AG20443 (cell line): ENCODE measurements at places on chromosomes 12 and 14.
A peak's percentile ranks its signal among the peaks of the same experiment; 100 is the strongest.

GRCh38 chr14:89635615-89636014, 218.6 kb upstream of the FOXN3 start:
- no peak for DNase-seq

DNA sequence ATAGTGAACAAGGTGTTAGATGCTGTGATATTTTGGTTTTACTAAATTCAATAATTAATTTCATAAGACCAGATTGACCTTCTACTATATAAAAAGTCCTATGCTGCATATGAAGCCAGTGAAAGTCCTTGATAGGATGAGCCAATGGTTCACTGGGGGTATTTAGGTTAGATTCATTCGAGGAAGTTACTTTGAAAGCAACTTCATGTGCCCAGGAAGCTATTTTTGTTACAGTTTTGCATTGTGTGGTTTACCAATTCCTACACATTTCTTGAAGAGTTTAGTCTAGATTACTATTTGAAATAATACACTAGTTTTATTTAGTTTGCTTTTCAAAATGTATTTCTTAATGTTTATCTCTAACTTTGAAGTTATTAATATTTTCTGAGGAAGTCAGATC, 58.5 kb upstream of the RMST start:
- no peak for DNase-seq

DNA sequence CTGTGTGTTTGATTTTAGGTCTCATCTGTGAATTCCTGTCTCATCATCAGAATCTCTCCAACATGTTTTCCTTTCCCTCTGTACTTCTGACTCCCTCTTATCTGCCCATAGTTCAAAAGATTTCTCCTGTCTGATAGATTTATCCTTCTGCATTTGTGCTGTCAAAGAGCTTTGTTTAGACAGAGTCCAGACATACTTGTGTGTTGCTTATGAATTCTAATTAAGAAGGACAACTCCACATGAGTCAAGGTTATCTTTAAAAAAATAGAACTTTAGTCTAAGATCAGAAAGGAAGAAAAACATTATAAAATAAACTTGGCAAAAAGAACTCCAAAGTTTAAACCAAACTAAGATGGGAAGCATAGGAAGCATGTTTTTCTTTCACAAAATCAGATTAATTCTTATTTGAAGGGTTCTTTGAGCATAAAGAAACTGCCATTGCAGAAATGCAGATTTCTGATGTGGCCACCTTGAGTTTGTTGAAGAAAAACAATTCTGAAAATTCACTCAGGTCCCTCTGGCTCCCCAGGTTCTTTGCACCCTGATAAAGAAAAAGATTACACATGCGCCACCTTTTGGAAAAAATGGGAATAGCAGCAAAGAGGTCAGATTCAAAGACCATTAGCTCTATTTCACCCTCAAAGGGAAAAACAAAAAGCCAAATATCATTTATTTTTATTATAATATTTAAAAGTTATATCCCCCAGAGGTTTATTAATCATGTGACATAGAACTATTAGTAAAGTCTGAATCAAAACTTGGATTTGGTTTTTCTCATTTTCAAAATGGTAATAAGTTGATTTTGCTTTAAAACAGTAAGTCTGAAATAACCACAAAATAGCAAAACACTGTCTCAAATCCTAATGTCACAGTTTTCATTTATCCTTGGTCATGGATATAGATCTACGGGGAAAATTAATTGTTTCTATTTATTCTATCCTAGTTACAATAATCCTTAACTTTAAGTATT, 143.7 kb upstream of the DCN start:
- DNase-seq: peak; percentile 41

GRCh38 chr12:129325566-129325965, 472.3 kb downstream of the GLT1D1 start:
- DNase-seq: no peak

GRCh38 chr12:114780746-114781399, 96.9 kb upstream of the TBX3 start:
- DNase-seq: no peak
